ENCODE measurements at places on chromosomes 5 and 9.

DNA sequence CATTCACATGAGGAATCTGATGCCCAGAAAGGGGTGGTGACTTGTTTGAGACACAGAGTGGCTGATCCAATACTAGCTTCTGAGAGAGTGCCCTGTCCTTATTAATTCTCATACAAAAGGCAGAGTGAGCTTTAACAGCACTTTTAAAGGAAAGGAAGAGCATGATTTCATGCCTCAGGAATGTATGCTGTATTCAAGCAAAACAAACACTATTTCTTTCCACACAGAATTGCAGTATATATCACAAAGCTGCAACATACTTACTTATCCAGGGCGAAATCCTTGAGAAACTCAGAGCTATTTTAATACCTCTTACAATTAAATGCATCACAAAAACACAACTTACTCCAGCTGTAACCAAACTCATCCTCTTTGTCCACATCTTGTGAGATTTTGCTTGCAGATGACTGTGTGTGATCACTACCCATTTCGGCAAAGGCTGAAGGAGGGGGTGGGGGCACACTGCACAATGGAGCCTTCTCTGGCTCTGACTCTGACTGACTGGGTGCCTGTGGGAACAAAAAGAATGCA, 139.8 kb downstream of the MPDZ start:
- peak; percentile 91 for DNase-seq

DNA sequence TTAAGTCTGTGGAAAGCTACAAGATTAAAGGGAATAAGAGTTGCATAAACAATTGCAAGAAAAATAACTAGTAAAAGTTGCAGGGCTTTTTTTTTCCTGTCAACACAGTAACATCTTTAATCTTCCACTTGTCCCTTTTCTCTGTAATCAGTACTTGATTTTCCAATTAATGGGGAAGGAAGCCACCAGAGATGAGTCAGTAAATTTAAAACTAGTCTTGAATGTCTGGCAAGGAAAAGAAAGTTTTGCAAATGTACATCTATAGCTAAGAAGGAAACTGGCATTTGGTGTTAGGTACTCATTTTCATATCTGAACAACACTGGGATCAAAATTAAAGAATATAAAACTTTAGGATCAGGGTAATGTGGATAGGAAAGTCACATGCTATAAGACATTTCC, 17.1 kb downstream of the DAP start:
- DNase-seq: no peak

- no peak for DNase-seq
Measured at GRCh38 chr5:128259607-128260021, 176.0 kb downstream of the SLC12A2 start.

GRCh38 chr5:42760426-42760825, 3.8 kb downstream of the CCDC152 start:
- no peak for DNase-seq

- DNase-seq: no peak
Measured at GRCh38 chr5:41834506-41834905, 35.7 kb downstream of the OXCT1 start.

DNA sequence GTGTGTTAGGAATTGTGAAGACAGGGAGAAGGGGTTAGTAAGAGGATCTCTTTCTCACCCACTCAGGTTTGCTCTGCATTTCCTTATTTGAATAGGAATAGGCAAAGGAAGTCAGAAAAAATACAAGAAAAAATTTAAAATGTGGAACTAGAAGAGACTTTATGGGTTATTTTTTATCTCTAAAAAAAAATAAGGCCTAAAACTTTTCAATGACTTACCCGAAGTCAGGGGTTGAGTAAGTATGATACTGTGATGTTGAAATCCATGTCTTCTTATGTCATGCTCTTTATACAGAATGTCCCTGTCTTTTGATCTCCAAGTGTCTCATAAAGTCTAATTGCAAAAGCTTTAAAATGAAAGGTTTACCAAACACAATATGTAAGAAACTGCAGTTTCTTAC, 148.3 kb upstream of the PIK3R1 start:
- DNase-seq: no peak

DNA sequence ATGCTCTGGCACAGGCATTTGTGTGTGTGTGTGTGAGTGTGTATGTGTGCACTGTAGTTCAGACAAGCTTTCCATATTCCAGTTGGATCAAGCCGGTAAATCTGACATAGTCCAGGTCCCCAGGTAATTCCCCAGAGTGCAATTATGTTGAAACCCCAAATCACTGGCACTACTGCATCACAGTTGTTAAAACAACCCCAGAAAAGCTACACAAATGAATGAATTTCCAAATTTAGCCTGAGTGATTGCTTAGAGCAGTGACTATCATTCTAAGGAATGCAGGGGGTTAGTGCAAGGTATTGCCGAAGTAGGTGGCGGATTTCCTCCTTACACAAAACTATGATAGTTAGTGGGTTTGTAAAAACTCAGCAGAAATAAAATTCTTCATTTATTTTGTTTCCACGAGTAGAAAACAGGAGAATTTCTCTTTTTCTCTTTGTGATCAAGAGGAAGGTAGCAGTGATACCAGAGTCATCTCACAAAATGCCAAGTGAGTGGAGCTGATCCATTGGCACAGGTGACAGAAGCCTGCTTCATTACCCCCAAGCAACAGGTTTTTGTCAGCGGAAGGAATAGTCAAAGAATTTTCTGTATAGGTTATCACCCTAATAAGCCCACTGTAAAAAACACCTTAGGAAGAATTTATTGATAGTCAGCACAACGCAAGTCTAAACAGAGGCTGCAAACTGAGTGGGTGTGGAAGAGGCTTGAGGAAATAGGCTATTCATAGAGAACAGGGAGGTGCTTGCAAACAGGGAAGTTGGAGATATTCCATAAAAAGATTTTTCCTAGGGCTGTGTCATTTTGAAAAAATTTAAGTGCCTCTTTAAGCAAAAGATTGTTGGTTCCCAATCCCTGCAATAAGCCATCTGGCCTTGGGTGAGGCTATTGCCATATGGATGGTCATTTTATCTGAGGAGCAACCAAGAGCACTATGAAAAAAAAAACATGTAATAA, 385.1 kb downstream of the CHSY3 start:
- DNase-seq: peak; percentile 75

DNA sequence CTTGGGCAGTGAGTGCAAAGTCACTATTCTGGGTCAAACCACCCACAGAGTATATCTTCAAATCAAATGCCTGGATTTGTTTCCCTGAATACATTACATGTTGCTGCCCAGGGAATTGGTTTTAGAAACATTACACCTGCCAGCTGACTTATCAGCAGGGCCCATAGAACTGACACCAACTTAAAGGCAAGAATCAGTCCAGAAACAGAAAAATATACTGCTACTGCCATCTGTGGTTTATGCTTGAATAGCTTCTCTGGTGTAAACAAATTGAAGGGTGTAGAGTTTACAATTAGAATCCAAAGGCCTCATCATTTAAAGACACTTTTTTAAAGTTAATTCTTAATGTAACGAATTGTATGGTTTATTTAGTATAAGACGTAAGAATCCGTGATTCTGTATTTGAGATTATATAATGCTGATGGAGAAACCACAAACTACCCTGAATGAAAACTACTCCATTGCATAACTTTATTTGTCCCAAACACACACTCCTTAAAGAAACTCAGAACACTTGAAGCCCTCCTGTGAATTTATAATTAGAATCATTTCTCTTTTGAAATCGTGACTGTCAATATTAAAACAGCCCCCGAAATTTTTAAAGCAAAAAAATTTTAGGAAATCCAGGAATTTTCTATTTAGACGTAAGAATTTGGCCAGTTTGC, 6.2 kb downstream of the NR6A1 start:
- peak; percentile 39 for DNase-seq

DNA sequence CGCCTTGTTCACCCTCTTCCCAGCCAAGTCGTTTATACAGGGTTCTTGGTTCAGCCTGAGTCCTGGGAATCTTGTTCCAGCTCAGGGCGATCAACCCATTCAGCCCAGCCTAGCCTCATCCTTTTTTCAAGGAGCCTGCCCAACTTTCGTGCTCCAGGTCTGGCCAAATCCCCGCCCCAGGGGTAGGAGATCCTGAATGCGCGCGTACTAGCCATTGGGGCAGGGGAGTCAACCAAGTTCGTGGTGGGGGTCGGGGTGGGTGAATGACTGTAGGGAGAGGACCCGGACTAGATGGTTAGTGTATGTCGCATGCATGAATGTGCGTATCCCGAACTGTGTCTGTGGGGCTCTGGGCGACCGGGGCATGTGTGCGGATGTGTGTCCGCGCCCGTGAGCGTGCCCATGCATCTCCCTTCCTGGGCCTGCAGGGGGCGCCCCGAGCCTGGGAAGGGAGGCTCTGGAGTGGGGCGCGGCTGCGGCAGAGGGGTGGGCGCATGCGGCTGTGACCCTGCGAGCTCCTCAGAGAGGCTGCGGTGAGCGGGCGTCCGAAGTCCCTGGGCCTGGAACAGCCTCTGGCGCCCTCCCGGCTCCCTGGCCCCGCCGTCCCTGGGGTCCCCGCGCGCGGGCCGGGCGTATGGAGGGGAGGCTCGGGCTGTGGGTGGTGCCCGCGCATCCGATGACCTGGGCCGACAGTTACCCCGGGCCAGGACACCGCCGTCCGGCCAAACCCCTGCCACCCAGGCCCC, 8.7 kb downstream of the CCL21 start:
- peak; percentile 43 for DNase-seq

DNA sequence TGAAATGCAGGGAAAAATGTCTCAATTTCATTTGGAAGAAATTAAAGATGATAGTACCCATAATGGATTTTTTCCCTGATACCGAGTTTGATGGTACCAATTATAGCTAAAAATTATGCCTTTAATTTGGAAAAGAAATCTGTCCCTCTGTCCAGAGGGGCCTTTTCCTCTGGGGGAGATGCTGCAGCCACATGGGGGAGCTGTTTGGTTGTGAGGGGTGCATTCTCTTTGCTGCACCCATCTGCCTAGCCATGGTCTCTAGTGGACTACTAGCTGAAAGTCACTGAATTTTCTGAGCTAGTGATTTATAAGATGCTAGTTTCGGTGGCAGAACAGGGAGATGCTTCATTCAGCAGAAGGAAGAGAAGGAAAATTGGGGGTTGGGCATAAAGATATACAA, 9.6 kb downstream of the SEC61B start:
- no peak for DNase-seq

DNA sequence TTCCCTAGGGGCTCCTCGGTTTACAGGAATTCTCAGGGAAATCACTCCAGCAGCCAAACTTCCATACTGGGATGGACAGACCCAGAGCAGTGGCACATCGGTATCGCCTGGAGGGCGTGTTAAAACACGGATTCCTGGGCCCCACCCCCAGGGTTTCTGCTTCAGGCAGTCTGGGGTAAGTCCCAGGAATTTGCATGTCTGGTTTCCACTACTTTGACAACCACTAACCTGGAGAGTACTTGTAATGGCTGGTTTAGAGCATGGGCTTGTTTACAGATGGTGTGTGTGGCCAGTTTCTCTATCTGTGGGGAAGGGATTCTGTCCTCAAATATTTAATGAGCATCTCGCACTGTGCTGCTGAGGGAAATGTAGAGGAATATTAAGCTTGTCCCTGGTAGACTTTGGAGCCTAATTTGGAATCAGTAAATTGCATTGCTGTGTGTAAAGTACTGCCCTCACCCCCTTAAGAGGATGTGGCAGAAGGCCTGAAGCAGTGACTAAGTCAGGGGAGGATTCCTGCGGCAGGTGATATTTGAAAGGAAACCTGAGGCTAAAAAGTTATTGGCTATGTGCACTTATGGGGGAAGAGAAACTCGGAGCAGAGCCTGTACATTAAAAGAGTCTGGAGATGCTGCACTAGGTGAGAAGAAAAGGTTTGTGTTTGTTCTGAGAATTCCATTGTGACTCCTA, 18.6 kb upstream of the TJP2 start:
- no peak for DNase-seq

- no peak for DNase-seq
Measured at GRCh38 chr9:72460342-72461312, 60.8 kb upstream of the TMC1 start.

DNA sequence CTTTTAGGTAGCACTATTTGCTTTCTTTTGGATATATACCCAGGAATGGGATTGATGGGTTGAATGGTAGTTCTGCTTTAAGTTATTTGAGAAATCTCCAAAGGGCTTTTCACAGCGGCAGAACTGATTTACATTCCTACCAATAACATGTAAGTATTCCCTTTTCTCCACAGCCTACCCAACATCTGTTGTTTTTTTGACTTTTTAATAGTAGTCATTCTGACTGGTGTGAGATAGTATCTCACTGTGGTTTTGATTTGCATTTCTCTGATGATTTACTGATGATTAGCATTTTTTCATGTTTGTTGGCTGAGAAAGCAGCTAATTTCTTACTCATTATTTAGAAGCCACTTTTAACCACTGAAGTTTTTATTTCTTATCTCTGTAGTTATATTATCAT, 221.1 kb upstream of the ACTBL2 start:
- DNase-seq: no peak

DNA sequence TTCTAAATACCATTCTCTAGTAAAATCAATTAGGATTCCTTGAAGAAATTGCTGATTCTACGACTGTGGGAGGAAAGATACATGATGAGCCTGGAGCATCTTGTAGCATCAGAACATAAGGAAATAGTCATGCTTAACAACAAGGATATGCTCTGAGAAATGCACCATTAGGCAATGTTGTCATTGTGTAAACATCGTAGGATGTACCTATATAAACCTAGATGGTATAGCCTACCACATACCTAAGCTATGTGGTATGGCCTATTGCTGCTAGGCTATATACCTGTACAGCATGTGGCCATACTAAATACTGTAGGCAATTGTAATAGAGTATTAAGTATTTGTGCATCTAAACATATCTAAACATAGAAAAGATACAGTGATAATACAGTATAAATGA, 77.4 kb upstream of the VCAN start:
- no peak for DNase-seq

DNA sequence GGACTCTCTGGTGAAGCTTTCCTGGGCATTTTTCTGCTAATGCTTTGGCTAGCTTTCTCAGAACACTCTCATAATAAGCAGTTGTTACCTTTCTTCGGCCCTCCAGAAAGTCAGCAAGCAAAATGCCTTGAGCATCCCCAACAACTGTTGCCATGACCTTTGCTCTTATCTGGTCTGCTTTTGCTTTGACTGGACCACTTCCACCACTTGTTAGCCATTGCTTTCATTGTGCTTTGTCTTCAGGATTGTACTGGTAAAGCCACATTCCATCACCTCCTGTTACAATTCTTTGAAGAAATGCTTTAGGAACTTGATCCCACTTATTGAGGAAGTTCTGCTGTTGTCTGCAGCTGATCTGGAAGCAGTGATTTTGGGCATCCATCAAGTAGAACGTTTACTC, 35.7 kb downstream of the RAD50 start:
- peak; percentile 20 for DNase-seq
